ENCODE measurements at places on chromosomes 7 and 10. TPM values are rescaled to one million over a fixed set of nuclear protein-coding genes. Genes with fewer than 3 reads are reported as not detected.

The AHR gene
- 136 TPM for total RNA-seq

The HOXA4 gene
- 4.1 TPM for total RNA-seq

The MYOF gene
- total RNA-seq, result 109 TPM

The NAT16 gene
- 1.2 TPM for total RNA-seq

The GPR15LG gene
- 5.1 TPM for total RNA-seq

The SLC16A12 gene
- 2.2 TPM for total RNA-seq

The CUX1 gene
- total RNA-seq, result 92.0 TPM

The IQUB gene
- total RNA-seq, result 2.6 TPM

The TDRD1 gene
- total RNA-seq, result 0.24 TPM

The ASZ1 gene
- total RNA-seq, result 4.8 TPM

The DLX5 gene
- not detected for total RNA-seq

The AKR1E2 gene
- total RNA-seq, result 59.0 TPM

The AGR3 gene
- total RNA-seq, result not detected

The HMX2 gene
- total RNA-seq, result not detected

The ASIC3 gene
- 2.2 TPM for total RNA-seq

The MTURN gene
- total RNA-seq, result 106 TPM

The CALHM1 gene
- 0.48 TPM for total RNA-seq

The INSIG1 gene
- 55.4 TPM for total RNA-seq

The PIK3AP1 gene
- total RNA-seq, result 18.3 TPM

The FGL2 gene
- 45.5 TPM for total RNA-seq

The PCLO gene
- 6.7 TPM for total RNA-seq

The TAF3 gene
- 4.6 TPM for total RNA-seq

The ANK3 gene
- 79.4 TPM for total RNA-seq

The STAG3 gene
- total RNA-seq, result 1.9 TPM

The OR9A4 gene
- total RNA-seq, result not detected

The PAPSS2 gene
- 45.5 TPM for total RNA-seq

The ADRA2A gene
- total RNA-seq, result 0.24 TPM

The BHLHA15 gene
- total RNA-seq, result not detected

The GCK gene
- 1.2 TPM for total RNA-seq

The ZNF425 gene
- 5.1 TPM for total RNA-seq

The SEMA3C gene
- 93.4 TPM for total RNA-seq

The LMOD2 gene
- total RNA-seq, result 1.4 TPM

The NKX1-2 gene
- total RNA-seq, result not detected

The GRM3 gene
- total RNA-seq, result 1.7 TPM

The CPN1 gene
- total RNA-seq, result not detected

The WNT8B gene
- 0.72 TPM for total RNA-seq

The OR13A1 gene
- total RNA-seq, result 0.72 TPM

The GSTO2 gene
- 1.2 TPM for total RNA-seq

The STN1 gene
- 28.6 TPM for total RNA-seq

The PLAU gene
- total RNA-seq, result 20.5 TPM

The OGDH gene
- total RNA-seq, result 33.9 TPM

The SFTPA1 gene
- total RNA-seq, result 0.48 TPM

The IFIT1B gene
- total RNA-seq, result 26.5 TPM

The CUBN gene
- total RNA-seq, result 1.4 TPM

The ARMC3 gene
- total RNA-seq, result 2.2 TPM
